ENCODE measurements at places on chromosomes 2 and 18.

- DNase-seq = no peak
Observed at GRCh38 chr2:170598067-170598395, 117.1 kb upstream of the SP5 start.

GRCh38 chr2:152730591-152731333 is 12.3 kb downstream of the ARL6IP6 start:
- no peak for DNase-seq

DNA sequence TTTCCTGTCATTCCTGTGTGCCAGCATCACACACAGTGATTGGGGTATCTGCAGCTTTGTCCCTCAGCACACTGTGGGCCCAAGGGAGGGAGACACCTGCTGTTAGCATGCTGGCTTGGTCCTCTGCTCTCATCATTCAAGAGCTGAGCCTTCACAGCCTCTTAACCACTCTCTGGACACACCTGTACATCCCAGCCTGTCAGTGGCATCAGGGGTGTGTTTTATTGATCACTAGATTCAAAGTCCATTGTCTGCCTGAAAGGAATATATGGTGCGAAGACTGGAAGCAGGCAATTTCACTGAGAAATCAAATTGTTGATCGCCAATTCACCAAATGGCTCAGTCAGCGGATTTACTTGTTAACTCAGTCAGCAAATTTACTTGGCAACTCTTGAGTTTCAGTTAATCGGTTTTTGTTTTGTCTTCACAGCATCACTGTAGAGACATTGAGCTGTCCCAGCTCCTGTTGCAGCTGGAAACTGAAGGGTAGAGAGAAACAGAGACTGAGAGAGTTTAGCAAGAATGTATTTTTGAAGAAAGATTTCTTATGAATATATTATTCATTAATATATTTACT is 56.3 kb upstream of the TMEM200C start:
- no peak for DNase-seq

DNA sequence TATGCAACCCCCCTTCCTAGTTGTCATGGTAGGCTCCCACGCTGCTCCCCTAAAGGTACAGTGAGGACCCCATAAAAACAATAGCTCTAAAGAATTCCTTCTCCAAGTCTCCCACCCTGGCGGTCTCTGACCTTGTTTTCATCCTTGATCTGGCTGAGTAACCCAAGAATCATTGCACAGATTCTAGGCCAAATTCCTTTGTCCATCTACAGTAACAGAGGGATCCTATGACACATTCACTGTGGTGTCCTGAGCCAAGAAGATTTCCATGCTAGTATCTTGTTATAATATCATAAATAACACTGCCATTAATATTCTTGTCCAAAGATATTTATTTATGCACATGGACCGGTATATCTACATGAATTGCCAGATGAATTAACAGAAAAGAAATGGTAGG is 240.2 kb downstream of the CYP26B1 start:
- no peak for DNase-seq

GRCh38 chr2:158255257-158255656 is 153.6 kb downstream of the UPP2 start:
- DNase-seq = no peak

- DNase-seq = no peak
Observed at GRCh38 chr2:120390381-120391055, 44.6 kb downstream of the INHBB start.

DNA sequence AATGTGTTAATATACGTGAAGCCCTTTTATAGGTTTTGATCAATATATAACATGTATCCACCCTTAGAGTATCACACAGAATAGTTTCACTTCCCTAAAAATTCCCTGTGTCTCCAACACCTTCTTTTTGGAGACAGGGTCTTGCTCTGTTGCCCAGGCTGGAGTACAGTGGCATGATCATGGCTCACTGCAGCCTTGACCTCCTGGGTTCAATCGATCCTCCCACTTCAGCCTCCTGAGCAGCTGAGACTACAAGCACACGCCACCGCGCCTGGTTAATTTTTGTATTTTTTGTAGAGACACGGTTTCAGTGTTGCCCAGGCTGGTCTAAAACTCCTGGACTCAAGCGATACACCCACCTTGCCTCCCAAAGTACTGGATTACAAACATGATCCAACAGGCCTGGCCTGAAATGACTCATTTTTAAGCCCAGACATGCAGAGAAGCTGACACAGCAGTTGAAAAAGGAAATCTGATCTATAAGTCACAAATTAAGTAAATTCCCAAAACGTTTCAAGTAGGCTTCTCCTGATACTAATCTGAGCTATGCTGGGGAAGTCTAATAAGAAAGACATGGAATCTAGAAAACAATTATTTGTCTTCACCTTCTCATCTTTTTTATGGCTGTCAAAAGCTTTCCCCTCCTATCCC is 2.9 kb downstream of the DUSP11 start:
- no peak for DNase-seq

DNA sequence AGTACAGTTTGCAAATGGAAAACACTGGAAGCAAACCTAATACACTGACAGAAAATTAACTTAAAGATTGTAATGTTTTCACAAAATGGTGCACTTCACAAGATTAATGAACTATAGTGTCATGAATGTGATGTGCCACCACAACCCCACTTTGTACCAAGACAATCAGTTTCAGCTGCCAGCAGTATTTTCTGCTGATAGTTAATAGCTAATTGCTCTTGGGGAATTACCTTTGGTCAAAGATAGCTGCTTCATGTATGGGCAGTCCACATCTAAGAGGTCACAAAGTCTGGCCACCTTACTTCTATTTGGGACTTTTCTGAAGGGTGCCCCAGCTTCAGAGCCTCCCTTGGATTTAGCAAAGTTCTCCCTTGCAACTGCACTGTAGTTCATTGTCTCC is 254.0 kb downstream of the CALCRL start:
- no peak for DNase-seq

DNA sequence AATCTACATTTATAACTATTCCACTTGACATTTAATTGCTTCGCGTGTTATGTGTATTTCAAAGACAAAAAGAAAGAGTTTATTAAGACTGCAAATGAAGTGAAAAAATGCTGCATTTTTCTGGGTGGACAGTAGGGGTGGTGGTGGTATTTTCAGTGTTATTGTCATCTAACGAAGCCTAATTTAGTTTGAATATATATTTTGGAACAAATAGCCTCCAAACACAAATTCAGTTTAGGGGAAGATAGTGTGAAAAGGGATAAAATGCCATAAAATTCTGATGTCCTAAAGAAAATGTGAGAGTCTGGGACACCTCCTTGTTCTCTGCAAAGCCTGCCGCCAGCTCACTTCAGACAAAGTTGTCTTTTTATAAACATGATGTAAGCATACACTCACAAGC is 425.1 kb downstream of the NRXN1 start:
- DNase-seq = no peak

- no peak for DNase-seq
Observed at GRCh38 chr2:44579837-44580230, 218.1 kb downstream of the CAMKMT start.

DNA sequence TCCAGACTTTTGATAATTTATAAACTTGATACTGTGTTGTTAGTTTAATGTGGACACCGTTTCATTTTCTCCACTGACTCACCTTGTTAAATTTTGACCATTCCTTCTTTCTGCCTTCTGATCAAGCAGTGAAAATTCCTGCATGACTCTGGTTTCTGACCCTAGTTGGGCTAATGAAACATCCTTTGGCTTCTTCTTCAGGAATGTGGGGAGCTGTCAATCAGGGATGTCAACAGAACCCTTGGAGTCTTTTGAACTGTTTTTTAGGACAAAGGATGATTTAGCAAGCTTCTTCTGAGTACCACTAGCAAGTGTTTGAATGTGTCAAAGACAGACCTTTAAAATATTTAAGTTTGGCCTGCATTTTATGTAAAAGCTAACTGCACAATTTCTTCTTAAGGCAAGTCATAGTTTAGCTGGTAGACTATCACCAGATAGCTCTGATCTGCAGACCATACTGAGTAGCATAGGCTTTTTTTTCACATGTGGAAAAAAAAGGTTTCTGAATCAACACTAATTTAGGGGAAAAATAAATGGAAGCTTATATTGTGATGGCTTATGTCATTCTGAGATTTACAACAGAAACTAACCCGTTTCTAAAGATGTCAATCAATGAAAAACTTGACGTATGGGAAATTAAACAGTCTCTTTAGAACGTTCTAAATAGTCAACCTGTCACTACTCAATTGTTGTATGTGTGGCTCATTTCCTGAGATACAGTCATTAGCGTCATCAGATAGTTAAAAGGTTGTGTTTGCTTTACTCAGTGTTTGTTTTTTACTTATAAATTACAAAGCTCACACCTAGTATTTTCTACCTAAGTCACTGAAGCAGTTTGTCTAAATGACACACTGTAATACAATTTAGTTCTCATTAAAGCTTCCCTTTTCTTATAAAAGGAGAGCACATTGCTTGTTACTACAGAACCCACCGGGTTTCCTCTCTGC is 311.4 kb downstream of the PTPRM start:
- DNase-seq = no peak

DNA sequence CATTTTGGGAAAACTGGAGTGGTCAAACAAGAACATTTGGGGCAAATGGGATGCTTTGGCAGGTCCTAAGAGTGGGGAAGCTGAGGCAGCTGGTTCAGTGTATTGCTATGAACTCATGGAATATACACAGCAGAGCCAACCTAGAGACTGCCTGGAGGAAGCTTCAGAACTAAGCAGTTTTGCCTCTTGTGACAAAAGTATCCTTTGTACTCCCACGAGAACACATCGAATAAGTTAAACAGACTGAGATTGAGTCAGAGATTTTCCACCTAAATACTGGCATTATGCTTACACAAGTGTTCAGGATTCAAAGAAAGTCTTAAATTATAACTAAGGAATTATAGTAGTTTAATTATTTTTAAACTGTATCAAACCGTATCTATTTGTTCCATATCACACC is 5.2 kb upstream of the ARMC9 start:
- DNase-seq = no peak

DNA sequence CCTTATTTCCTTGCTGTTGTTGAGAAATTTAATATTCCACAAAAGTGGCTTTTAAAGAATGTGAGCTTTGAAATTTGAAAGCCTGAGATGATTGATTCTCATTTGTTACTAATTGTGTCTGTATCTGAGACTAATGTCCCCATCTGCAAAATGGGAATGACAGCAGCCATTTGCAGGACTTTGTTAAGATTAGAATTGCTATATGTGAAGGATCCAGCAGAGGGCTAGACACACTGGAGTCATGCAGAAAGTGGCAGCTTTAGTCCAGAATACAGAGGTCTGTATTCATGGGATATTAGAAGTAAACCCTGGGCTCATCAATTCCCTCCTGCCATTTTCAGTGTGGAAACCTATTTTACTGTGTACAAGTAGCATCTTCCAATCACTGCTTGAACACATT is 296.5 kb upstream of the GYPC start:
- no peak for DNase-seq

GRCh38 chr18:70931942-70932814 is 643.3 kb downstream of the SOCS6 start:
- DNase-seq = peak; percentile 10

GRCh38 chr2:215621381-215621780 is 185.5 kb upstream of the FN1 start:
- DNase-seq = no peak

DNA sequence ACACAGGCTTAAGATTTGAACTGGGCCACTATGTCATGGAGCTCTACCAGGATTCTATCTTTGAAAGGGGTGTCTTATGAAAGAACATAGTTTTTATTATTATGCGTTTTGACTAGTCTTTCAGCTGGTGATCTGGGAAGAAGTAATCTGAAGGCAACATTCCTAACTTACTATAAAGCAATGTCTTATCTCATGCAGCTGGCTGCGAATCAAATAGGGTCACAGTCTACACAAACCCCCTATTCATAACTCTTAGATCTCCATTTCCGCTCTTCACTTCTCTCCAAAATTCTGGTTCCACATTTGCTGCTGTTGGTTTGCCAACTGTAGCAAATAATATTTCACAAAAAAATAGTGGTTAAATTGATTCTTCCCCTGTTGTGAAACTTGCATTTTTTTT is 813.3 kb downstream of the CNTNAP5 start:
- DNase-seq = no peak

DNA sequence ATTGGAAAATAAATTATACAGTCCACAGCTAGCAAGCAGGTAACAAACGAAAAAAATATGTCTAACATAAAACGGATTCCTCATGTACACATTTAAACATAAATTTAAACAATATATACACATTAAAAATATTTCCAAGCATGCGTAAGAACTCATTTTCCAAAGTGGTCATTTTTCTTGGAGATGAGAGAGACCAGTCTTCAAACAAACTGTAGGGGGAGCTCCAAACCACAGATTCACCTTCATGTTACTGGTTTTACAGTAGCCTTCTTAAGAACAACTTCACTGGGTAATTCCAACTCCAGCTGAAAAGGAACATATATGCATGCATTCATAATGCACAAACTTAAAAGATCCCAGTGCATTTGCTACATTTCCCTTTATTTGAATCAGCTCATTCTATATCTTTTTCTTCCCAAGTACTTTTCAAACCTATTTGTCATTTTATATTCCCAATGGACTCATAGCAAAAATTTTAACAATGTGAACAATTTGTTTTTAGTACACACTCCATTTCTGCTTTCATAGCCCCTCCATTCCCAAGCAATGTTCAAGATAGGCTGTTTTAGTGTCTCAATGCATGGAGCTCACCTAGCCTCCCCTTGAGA is 4.7 kb upstream of the STAMBP start:
- peak; percentile 41 for DNase-seq

DNA sequence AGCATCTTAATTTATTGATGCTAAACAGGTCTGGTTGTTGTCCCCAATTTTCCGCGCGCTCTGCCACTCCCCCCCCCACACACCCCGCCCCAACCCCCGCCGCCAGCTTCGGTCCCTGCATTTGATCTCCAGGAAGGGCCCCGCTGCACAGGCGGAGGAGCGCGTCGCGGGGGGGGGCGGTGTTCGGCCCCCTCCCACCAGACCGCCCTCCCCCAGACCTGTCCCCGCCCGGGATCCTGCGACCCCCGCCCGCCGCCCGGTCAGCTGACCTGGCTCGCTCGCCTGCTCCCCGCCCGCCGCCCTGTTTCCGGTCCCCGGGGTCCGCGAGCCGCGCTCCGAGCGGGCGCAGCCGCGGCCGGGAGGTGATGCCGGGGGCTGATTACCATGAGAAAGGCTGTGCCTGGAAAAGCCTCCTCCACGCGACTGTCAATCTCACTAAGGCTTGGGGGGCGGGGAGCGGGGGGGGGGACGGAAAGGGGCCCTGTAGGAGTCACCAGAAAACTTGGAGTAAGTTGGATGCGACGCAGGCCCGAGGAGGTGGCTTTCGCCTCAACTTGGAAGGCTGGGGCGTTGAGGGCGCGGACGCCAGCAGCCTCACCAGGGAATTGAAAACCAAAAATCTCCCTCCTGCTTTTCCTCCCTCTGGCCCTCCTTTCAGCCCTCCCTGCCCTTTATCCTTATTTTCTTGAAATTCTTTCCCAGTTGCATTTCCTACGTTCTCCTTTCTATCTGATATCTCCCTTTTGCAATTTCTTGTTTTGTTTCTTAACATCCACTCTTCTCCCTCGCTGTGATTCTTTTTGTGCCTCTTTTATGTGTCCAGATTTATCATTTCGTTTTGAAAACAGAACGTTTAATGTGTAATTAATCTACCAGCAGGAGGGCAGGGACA is 4.4 kb upstream of the ZEB2 start:
- no peak for DNase-seq

DNA sequence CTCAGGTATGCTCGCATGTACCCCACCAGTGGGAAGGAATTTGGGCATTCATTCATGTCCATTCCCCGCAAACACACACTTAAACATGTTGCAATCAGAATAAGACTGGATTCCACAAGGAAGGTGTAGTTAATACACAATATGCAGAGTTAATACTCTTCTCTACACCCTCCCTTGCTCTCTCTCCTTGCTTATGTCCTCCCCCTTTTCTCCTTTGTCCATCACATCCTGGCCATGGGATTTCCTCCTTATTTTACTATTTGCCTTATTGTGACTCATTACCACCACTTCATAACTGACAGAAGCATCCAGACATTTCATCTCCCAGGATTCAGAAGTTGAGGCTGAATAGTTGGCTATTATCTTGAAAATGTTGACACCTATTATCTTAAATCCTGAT is 473.8 kb upstream of the SPHKAP start:
- no peak for DNase-seq
